ENCODE measurements at places on chromosomes 5 and 9.
A peak's percentile ranks its signal among the peaks of the same experiment; 100 is the strongest.

GRCh38 chr9:121568343-121569265 lies 69.0 kb upstream of the GGTA1 start:
- peak overlapping the region; percentile 45 for H3K27ac ChIP-seq
- H3K4me1 ChIP-seq, result no peaks in the 10 kb centered on the region
- DNase-seq, result no peak
- H3K27me3 ChIP-seq, result peaks cover 29% of the 10 kb centered on the region

- H3K36me3 ChIP-seq, result no peaks in the 10 kb centered on the region
- H3K27me3 ChIP-seq, result peaks cover 2% of the 10 kb centered on the region
- H3K4me1 ChIP-seq, result no peaks in the 10 kb centered on the region
- no peak overlapping the region for H3K27ac ChIP-seq
- H3K4me3 ChIP-seq, result no peak overlapping the region
Measured at GRCh38 chr9:116081435-116082115, 72.0 kb upstream of the PAPPA start.

DNA sequence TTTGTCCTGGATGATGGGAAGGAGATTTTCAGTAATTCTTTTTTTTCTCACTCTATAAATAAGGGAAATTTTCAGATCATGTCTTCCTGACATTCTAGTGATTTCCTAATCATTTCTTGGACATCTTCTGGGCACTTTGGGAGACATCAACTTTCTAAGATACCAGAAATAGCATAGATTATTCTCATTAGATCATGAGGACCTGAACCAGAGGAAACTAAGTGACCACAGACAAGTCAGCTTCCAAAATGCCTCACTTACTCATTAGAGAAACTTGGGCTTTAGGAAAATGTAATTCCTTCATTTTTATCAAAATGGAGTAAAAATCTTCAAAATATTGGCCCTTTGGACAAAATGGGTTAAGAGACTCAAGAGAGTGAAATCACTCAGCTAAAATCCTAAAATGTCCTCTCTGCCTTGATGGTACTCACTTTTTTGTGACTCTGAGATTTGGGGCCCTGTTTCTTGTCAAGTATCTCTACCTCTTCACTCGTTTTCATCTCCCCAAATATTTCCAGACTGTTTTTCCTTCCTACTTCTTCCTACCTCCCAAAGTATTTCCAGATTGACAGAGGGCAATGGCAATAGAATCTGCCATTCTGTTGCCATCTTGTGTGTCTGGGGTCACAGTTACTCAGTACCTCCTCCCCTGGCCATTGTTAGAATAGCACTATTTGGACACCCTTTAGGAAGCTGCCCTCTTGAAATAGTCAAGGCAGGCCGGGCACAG lies 194.5 kb downstream of the NR3C1 start:
- peaks cover 17% of the 10 kb centered on the region for H3K4me1 ChIP-seq
- H3K27me3 ChIP-seq, result no peaks in the 10 kb centered on the region
- H3K27ac ChIP-seq, result no peak overlapping the region
- DNase-seq, result no peak
- H3K36me3 ChIP-seq, result peaks cover 3% of the 10 kb centered on the region
- H3K4me3 ChIP-seq, result no peak overlapping the region

DNA sequence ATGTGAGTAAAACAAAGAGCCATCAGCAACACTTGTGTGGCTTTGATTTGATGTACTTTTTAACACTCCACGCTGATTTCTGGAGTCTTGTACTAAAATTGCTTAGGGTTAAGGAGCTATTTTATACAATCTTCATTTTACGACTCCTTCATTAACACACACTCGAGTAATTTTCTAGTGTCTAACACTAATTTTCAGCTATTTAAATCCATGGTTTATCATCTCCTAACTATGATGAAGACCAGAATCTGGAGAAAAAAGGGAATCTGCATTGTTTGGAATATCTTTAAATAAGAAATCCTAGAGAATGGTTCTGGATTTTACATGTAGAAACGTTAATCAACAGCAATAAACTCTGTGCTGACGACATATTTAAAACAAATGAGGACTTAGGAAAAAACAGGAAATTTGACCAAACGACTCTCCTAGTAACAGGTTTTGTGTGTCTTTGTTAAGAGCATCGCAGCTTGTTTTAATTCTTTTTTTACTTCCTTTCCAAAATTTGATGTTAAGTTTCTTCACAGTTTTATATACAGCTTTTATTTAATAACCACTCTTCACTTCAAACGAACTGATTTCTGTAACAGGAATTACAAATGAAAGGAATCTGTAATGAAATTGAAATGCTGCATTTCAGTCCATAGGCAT lies 138.5 kb downstream of the AOPEP start:
- peaks cover 41% of the 10 kb centered on the region for H3K4me1 ChIP-seq
- no peaks in the 10 kb centered on the region for H3K27me3 ChIP-seq
- DNase-seq, result no peak
- peak overlapping the region; percentile 86 for H3K27ac ChIP-seq

- no peak overlapping the region for H3K4me3 ChIP-seq
- H3K4me1 ChIP-seq, result no peaks in the 10 kb centered on the region
- H3K27ac ChIP-seq, result no peak overlapping the region
- no peak for DNase-seq
- no peaks in the 10 kb centered on the region for H3K36me3 ChIP-seq
Measured at GRCh38 chr5:77670526-77670925, 32.0 kb upstream of the OTP start.

- peaks cover 7% of the 10 kb centered on the region for H3K4me1 ChIP-seq
- H3K27ac ChIP-seq, result no peak overlapping the region
- no peaks in the 10 kb centered on the region for H3K36me3 ChIP-seq
- H3K27me3 ChIP-seq, result no peaks in the 10 kb centered on the region
- H3K4me3 ChIP-seq, result no peak overlapping the region
Measured at GRCh38 chr5:95043234-95043633, 241.7 kb downstream of the MCTP1 start.

DNA sequence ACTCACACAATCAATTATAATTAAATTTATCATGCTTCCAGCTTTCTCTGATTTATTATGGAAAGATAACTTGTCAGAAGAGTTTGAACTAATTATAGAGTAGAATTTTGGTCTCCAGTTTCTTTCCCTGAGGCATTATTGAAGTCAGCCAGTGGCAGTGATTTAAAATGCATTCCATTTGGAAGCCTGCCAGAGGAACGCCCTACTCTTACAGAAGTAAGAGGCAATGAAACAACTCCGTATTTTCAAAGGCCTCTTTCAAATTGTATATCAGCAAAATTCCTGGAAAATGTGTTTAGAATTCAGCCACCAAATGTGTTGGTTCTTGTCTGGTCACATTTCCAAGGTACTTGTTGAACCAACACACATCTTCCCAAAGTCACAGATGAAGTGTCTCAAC lies 640.9 kb downstream of the SEMA5A start:
- no peaks in the 10 kb centered on the region for H3K36me3 ChIP-seq
- H3K27me3 ChIP-seq, result peaks cover 7% of the 10 kb centered on the region
- H3K4me3 ChIP-seq, result no peak overlapping the region
- DNase-seq, result no peak
- H3K4me1 ChIP-seq, result no peaks in the 10 kb centered on the region
- H3K27ac ChIP-seq, result no peak overlapping the region

GRCh38 chr5:177512736-177513380 lies 3.2 kb upstream of the DOK3 start:
- no peaks in the 10 kb centered on the region for H3K27me3 ChIP-seq
- H3K4me1 ChIP-seq, result peaks cover 18% of the 10 kb centered on the region
- peaks cover 23% of the 10 kb centered on the region for H3K36me3 ChIP-seq
- H3K27ac ChIP-seq, result no peak overlapping the region

- no peaks in the 10 kb centered on the region for H3K36me3 ChIP-seq
- H3K27me3 ChIP-seq, result peaks cover 4% of the 10 kb centered on the region
- H3K4me1 ChIP-seq, result peaks cover 9% of the 10 kb centered on the region
- H3K4me3 ChIP-seq, result no peak overlapping the region
- DNase-seq, result no peak
- H3K27ac ChIP-seq, result peak overlapping the region; percentile 15
Measured at GRCh38 chr5:175560011-175560410, 81.7 kb downstream of the SFXN1 start.

DNA sequence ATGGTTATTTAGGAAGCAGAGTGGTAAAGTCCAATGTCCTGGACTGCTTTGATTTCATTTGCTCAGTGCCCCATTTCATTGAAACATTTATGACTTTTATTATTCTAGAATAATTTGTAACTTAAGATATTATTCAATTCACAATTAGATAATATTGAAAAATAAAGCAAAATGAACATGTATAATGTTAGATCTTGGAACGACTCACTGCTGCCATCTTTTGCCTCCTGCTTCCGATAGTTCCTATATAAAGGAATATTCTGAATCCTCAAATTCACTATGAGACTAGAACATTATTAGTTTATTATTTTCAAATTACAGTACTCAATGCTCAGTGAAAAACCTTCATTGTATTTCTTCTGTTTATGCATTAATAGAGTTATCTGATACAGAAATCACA lies 2.3 kb upstream of the CTNND2 start:
- DNase-seq, result no peak
- peaks cover 19% of the 10 kb centered on the region for H3K27me3 ChIP-seq
- no peaks in the 10 kb centered on the region for H3K36me3 ChIP-seq
- H3K4me3 ChIP-seq, result no peak overlapping the region

GRCh38 chr5:88660947-88661805 lies 221.8 kb downstream of the MEF2C start:
- H3K36me3 ChIP-seq, result no peaks in the 10 kb centered on the region
- H3K27ac ChIP-seq, result no peak overlapping the region
- H3K27me3 ChIP-seq, result peaks cover 85% of the 10 kb centered on the region
- peak overlapping the region; percentile 65 for H3K4me3 ChIP-seq
- peaks cover 10% of the 10 kb centered on the region for H3K4me1 ChIP-seq

- H3K27ac ChIP-seq, result peak overlapping the region; percentile 68
- H3K4me1 ChIP-seq, result peaks cover 8% of the 10 kb centered on the region
- no peak overlapping the region for H3K4me3 ChIP-seq
- H3K27me3 ChIP-seq, result no peaks in the 10 kb centered on the region
- no peak for DNase-seq
- no peaks in the 10 kb centered on the region for H3K36me3 ChIP-seq
Measured at GRCh38 chr5:126718236-126718868, 58.6 kb upstream of the LMNB1 start.

DNA sequence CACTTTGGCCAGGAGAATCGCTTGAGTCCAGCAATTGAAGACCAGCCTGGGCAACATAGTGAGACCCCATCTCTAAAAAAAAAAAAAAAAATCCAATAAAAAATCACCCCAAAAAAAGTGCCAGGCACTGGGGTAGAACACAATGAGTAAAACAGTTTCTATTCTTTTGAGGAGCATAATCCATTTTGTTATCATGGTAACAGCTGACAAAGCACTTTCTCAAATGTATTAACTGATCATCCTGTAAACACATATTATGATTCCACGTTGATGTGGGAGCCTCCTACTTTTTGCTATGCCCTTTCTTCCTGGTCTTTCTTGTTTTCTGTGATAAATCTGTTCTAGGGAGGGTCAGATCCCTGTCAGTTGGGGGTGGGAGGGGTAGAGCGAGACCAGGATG lies 20.7 kb upstream of the FAM13B start:
- no peaks in the 10 kb centered on the region for H3K36me3 ChIP-seq
- no peak overlapping the region for H3K4me3 ChIP-seq
- no peak for DNase-seq
- H3K27me3 ChIP-seq, result peaks cover 9% of the 10 kb centered on the region
- H3K4me1 ChIP-seq, result no peaks in the 10 kb centered on the region

DNA sequence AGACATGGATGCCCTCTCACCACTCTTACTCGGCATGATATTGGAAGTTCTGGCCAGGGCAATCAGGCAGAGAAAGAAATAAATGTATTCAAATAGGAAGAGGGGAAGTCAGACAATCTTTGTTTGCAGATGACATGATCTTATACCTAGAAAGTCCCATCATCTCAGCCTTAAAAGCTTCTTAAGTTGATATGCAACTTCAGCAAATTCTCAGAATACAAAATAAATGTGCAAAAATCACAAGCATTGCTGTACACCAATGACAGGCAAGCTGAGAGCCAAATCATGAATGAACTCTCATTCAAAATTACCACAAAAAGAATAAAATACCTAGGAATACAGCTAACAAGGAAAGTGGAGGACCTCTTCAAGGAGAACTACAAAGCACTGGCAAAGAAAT lies 2190.4 kb downstream of the MAT2B start:
- H3K27ac ChIP-seq, result no peak overlapping the region
- no peak for DNase-seq
- no peaks in the 10 kb centered on the region for H3K36me3 ChIP-seq
- no peak overlapping the region for H3K4me3 ChIP-seq

DNA sequence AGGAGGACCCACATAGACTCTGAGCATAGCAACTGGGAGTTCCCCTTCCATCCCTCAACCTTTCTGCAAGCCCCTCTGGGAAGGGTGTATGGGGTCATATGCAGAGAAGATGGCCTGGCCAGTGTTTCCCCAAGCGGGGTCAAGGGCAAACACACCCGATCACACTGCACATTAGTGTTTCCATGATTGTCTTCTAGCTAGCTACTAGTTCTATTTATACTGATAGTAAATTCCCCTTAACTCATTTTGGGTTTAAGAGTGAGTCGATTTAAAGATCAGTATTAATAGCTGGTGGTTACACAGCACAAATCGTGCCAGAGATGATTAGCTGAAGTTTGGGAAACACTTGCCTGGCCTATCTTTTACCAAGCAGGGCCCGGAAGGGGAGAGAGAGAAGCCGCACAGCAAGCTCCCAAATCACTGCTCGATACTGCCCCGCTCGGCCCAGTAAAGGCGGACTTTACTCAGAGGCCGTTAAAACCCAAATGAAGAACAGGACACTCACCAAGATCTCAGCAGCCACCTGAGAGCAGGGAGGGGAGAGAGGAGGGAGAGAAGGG lies 29.4 kb upstream of the TNIP1 start:
- H3K4me1 ChIP-seq, result peaks cover 3% of the 10 kb centered on the region
- DNase-seq, result no peak
- H3K27me3 ChIP-seq, result no peaks in the 10 kb centered on the region

- no peak overlapping the region for H3K27ac ChIP-seq
- no peak overlapping the region for H3K4me3 ChIP-seq
- H3K4me1 ChIP-seq, result no peaks in the 10 kb centered on the region
- H3K36me3 ChIP-seq, result peaks cover 10% of the 10 kb centered on the region
- no peak for DNase-seq
- no peaks in the 10 kb centered on the region for H3K27me3 ChIP-seq
Measured at GRCh38 chr9:123914517-123915196, 15.3 kb downstream of the DENND1A start.

- H3K27ac ChIP-seq, result no peak overlapping the region
- H3K36me3 ChIP-seq, result no peaks in the 10 kb centered on the region
- no peak overlapping the region for H3K4me3 ChIP-seq
- peaks cover 21% of the 10 kb centered on the region for H3K27me3 ChIP-seq
Measured at GRCh38 chr5:168892618-168893186, 313.5 kb upstream of the PANK3 start.

- no peak for DNase-seq
- H3K4me1 ChIP-seq, result no peaks in the 10 kb centered on the region
- H3K4me3 ChIP-seq, result no peak overlapping the region
- H3K27me3 ChIP-seq, result peaks cover 3% of the 10 kb centered on the region
- H3K27ac ChIP-seq, result no peak overlapping the region
Measured at GRCh38 chr5:132082329-132083023, 8.9 kb downstream of the CSF2 start.

DNA sequence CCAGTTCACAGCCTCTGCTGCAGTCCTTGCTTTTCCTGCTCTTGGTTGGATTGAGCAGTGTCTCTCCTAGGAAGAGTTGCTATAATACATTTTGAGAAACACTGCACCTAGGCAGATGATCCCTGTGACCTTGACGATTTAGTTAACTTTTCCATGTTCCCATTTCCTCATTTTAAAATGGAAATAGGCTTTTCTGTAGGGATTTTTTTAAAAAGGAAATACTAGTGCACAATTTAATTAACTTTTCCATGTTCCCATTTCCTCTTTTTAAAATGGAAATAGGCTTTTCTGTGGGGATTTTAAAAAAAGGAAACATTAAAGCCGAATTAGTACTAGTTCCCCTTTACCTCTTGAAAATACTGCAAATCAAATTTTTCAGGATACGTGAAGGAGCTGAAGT lies 4.7 kb downstream of the ATP6V0E1 start:
- no peak overlapping the region for H3K27ac ChIP-seq
- H3K4me1 ChIP-seq, result peaks cover 11% of the 10 kb centered on the region
- H3K36me3 ChIP-seq, result peaks cover 18% of the 10 kb centered on the region
- no peaks in the 10 kb centered on the region for H3K27me3 ChIP-seq
- no peak for DNase-seq

All from progenitor cell of endocrine pancreas (in vitro differentiated cells).